ENCODE measurements at places on chromosomes 3 and 15.
A peak's percentile ranks its signal among the peaks of the same experiment; 100 is the strongest.

- DNase-seq, result no peak
These were observed 855.7 kb upstream of the DPPA4 start for GRCh38 chr3:110193074-110193473.

DNA sequence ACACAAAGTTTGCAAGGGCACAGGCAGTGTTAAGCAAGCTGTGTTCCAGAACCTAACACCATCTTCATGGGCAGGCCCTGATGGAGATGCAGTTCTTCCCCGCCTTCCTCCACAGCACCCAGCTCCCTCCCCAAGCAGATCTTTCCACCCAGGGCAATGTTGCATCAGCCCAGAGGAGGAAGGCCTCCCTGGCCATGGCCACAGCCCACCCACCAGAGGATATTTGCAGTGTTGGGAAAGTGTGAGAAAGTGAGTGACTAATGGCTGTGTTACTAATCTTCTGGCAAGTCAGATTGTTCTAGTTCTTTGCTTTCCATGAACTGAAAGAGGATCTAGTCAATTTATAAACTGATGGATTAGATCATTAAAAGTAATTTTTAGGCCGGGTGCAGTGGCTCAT, 42.0 kb upstream of the ATP10A start:
- DNase-seq, result no peak

DNA sequence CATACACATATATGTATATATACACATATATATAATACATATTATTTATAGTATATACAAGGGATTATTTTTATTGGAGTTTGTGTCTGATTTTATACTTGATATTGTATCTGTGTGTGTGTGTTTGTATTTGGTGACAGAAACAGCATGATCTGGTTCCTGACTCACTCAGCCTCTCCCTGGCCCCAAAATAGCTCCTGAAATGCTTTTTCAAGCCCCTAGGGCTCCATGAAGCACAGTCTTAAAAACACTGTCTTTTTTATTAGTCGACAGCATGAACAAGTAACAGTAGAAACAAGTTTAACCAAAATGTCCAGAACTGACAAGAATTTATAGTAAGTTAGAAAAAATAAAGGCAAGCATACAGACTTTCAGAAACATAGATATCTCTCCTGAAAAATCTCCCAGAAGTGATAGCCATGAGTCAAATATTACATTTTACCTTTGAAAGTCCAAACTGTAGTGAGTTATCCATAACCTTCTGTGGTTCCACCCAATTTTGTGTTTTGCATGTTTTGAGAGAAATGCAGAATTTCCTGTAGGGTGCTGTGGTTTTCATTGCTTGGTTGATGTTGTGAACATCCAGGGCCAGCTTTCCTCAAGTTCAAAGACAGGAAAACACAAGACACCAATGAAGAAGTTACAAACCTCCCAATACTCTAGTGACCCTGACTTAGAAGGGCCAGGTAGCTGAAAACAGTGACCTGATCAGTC, 98.5 kb upstream of the CCDC80 start:
- peak; percentile 7 for DNase-seq

GRCh38 chr15:50304836-50305235, 39.3 kb upstream of the HDC start:
- no peak for DNase-seq

DNA sequence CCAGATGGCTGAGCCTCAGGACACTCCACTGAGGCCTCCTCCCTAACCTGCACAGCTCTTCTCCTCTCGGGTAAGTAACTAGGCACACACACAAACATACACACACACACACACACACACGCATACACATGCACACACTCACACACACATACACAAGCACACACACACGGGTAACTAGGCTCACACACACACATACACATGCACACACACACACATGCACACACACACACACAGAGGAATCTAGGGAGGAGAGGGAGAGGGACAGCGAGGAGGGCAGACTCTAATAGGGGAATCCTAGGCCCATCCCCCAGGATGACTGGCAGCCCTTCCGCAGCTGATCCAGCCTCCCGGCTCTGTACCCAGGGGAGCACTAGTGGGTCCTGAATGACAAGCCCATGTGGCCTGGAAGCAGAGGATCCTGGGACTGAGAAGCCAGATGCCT, 177.4 kb upstream of the LINGO1 start:
- no peak for DNase-seq

GRCh38 chr15:25053000-25053815, 98.4 kb downstream of the SNRPN start:
- no peak for DNase-seq

GRCh38 chr3:42855547-42856380, 19.9 kb downstream of the CYP8B1 start:
- DNase-seq, result no peak

- no peak for DNase-seq
These were observed 2.9 kb upstream of the U2SURP start for GRCh38 chr3:142998439-142998838.

DNA sequence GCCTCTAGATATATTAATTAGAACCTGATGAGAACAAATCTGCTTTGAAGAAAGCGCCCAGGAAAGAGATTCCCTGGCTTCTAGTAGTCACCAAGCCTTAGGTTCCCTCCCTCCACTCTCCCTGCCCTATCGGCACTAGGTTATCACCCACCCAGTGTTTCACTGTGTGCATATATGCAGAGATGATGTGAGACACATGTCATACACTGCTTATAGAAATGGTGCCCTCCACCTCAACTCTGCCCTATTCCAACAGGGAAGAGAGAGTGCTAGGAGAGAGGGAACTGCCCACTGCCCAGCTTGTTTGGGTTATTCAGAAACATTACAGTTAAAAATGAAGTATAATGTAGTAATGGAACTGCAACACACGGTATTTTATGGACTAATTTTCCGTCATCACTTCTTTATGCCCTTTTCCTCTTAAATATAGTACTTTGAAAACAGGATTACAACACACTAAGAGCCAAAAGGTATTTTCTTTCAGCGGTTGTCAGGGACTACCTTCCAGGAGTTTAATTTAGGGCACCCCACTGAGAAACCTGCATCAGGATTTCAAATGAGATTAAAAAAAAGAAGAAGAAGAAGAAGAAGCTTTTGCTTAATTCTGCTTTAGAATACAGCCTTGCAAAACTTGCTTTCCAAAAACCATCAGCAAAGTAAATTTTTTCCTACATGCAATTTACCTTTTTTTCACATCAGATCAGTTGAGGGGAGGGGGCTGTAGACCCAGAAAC, 55.3 kb downstream of the MEIS2 start:
- DNase-seq, result no peak
